ENCODE measurements at places on chromosomes 11 and 22.
A peak's percentile ranks its signal among the peaks of the same experiment; 100 is the strongest.

DNA sequence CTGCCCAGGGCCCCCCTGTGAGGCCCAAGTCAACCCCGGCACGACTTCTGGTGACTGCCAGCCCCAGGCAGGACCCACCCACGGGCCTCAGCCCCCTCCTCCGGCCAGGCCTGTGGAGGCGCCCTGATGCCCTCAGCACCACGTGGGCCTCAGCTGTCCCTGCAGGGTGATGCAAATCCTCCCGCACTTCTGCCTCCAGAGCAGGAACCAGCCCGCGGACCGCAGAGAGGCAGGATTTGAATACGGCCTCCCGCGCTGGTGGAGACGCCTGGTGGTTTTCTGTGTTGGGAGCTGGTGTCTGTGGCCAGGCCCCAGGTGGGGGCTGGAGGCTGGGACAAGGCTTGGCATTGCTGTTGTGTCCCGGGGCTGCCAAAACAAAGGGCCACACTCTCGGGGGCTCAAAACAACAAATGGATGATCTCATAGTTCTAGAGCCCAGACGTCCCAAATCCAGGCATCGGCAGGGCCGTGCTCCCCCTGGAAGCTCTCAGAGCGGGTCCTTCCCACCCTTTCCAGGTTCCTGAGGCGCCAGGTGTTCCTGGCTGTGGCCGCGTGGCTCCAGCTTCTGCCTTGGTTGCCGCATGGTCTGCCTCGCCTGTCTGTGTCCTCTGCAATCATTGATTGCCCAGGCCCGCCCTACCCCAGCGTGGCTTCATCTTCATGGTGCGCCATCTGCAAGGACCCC is 19.4 kb downstream of the TRPM5 start:
- DNase-seq = no peak

DNA sequence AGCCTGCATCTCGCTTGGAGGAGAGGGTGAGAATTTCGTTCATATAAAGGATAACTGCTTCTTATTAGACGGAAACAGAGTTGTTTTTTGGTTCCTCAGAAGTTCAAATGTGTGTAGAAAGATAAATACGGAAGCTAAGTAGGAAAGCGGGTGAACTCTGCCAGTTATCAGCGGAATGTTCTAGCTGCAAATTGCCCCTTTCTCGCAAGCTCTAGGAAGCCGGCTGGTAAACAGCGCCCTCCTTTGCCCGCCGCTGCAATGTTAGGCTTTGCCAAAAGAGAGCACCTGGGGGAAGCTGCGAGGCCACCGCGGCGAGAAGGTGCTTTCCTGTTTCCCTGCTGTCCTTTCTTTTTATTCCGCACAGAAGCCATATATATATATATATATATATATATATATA is 67.0 kb downstream of the IGLL5 start:
- peak; percentile 16 for DNase-seq

GRCh38 chr11:116928102-116928777 is 90.8 kb upstream of the APOA1 start:
- DNase-seq = peak; percentile 53

DNA sequence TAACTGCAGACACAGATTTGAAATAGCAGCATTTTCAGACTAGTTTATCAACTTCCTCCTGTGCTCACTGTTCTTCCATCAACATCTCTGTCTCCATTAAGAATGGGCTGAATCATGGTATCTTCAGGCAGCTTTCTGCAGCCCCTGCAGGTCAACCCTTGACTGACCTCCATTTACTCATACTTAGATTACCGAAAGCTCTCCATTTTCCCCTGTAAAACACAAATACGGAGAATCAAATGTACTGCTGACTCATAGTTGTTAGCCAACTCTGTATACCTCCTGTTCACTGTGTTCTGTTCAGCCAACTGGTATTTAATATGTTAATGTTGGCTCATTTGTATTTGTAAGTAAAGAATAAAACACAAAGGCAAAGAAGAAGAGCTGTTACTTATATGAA is 364.0 kb downstream of the CASP12 start:
- peak; percentile 6 for DNase-seq

- DNase-seq = no peak
These were observed 15.1 kb downstream of the CHID1 start for GRCh38 chr11:895331-896110.

GRCh38 chr11:105915021-105915420 is 107.0 kb downstream of the MSANTD4 start:
- no peak for DNase-seq

- no peak for DNase-seq
These were observed 285.9 kb downstream of the BRD1 start for GRCh38 chr22:49541693-49542230.

GRCh38 chr11:69055598-69056516 is 7.1 kb downstream of the TPCN2 start:
- peak; percentile 54 for DNase-seq

Data from activated CD4-positive, alpha-beta T cell treated with anti-CD3 and anti-CD28 coated beads, Interleukin-2, amount 50 U/mL, for 16 hours (primary cell).